ENCODE measurements at places on chromosomes 2 and 18. TPM values are rescaled to one million over a fixed set of nuclear protein-coding genes. Genes with fewer than 3 reads are reported as not detected.

COL4A4 gene
- total RNA-seq, result 5.9 TPM

PRKAG3 gene
- total RNA-seq, result not detected

DNA sequence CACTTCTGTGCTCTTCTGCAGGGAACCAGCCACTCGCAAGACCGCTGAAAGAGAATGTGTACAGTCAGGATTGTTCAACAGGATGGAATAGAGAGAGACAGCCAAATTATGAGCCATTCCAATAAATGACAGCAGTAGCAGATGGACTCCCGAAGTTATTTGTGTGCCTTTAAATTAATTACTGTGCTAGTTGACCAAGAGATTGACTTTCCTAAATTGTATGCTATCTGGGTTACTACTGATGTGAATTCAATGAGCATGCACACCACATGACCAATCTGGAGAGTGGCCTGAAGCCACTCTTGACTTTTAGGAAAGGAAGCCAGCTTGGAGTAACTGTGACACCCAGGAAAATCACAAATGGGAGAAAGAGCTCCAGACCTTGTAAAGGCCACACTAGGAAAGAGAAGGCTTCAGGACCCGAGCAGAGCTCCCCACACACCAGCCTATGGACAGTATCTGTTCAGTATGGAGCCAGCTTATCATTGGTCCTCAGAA is 52.8 kb downstream of the CHMP3 start:
- DNase-seq, result no peak

KCNJ3 gene
- total RNA-seq, result not detected

DNA sequence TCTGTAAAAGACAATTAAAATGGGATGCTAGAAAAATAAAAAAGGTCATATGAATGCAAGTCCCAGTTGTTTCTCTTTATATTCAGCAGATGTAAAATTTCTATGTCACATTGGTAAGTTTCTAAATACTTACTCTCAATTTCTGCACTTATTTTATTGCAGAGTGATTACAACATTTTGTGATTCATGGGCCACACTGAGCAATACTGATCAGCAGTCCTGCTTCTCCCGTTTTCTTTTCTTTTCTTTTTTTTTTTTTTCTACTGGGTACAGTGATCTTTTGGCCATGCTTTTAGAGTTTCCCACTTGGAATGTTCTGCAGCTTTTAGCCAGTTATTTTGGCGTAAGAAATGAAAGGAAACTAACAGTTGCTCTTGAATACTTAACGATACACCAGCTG is 38.8 kb downstream of the LIMS1 start:
- no peak for DNase-seq

DNA sequence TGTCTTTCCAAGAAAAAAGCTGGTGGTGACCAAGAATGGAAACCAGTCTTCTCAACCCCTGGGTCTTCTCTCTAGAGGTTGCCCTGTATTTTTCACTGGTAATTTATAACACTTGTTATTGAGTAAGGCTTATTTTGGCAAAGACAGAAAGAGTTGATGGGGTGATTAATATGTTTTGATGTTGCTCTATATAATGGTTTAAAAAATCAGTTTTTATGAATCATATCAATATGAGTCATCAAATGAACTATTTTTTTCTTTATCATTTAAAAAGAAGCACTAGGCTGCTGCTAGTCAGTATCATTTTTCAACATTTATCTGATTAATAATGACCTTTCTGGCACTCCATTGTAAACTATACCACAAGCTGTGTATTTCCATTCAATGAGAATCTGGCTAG is 1142.2 kb downstream of the LRP1B start:
- DNase-seq, result no peak

DNA sequence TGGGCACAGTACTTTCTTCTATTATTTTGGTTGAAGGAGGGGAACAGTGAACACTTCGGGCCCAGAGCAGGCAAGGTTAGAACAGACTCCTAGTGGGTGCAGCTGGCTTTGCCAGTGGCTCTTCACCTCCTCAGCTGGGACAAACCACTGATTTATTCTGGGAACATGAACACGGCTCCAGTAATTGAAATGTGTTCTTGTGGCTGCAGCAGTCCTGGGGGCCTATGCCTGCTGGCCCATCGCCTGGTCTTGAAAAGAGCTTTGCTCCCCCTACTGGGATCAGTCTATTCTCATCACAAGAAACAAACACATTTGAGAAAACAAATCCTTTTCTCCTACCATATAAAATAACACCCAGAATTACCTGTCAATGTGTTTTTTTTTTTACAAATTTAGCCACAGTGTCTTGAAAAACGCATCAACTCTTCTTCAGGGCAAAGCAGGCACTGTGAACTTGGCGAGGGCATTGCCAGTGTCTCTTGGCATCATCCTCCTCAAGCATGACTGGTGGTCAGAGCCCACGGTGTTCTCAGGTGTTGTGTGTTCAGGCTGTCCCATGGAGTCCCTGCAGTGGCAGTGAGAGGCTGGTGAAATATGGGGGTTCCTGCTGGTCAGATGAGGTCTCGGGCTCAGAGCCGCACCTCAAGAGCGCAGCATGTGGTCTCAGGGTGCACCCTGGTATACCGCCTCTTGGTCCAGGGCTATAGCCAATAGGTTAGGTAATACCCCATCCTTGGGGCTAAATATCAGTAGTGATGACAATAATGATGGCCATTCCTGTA is 51.3 kb downstream of the RNF144A start:
- no peak for DNase-seq
